ENCODE measurements at places on chromosomes 6 and 20. TPM values are rescaled to one million over a fixed set of nuclear protein-coding genes. Genes with fewer than 3 reads are reported as not detected.
A peak's percentile ranks its signal among the peaks of the same experiment; 100 is the strongest.

The TOX2 gene
- not detected for total RNA-seq

The RAB32 gene
- 9.0 TPM for total RNA-seq

The TGM3 gene
- total RNA-seq, result not detected

DNA sequence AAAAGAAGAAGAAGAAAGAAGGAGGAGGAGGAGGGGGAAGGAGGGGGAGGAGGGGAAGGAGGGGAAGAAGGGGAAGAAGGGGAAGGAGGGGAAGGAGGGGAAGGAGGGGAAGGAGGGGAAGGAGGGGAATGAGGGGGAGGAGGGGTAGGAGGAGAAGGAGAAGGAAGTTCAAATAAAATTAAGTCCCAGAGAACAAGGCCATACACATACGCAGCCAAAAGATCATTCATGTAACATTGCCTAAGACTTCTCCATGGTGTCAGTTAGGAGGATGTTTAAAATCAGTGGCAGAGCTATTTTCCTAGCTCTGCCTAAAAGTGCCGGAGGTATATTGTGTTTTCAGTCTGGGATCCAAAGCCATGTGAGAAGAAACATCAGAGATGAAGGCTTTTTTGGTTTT is 75.8 kb downstream of the PLCB4 start:
- no peak for DNase-seq
- no peaks in the 10 kb centered on the region for H3K27me3 ChIP-seq
- H3K27ac ChIP-seq, result no peak overlapping the region
- no peaks in the 10 kb centered on the region for H3K4me1 ChIP-seq

DNA sequence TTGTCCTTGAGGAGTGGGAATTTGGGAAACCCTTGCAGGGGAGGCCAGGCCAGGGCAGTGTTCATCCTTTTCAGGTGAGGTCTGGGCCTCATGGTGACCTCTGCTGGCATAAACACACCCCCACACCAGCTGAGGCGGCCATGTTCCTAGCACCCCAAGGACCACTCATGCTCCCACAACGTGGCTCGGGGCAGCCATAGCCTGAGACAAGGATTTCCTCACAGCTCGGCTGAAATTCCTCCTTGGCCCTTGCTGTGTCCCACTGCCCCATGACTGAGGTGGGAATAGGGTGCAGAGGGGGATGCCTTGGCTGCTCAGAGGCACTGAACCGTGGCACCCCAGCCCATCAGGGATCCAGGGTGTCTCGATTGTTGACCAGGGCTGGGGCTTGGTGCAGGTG is 27.3 kb upstream of the SPDEF start:
- no peaks in the 10 kb centered on the region for H3K27me3 ChIP-seq

DNA sequence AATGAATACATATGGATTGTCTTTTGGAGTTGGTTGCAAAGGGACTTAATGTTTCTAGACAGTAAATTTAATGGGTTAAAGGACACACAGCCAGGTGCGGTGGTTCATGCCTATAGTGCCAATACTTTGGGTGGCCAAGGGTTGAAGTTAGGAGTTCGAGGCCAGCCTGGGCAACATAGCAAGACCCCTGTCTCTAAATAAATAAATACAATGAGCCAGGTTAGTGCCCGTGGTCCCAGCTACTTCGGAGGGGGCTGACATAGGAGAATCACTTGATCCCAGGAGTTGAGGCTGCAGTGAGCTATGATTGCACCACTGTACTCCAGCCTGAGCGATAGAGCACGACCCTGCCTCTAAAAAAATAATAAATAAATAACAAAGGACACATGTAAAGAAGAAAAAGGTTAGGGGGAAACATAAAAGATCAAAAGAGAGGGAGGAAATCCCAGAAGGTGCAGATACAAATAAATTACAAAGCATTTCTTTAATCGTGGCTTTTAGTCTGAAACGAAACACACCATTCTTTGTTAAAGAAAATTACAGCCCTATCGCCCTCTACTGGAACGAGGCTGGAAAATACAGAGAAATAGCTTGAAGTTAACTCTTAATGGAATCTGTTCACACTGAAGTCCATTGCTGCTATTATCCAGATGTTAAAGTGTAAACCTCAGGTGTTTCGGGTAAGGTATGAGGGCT is 42.6 kb upstream of the SCML4 start:
- no peaks in the 10 kb centered on the region for H3K4me1 ChIP-seq
- H3K4me3 ChIP-seq, result no peak overlapping the region
- no peak overlapping the region for H3K27ac ChIP-seq
- no peaks in the 10 kb centered on the region for H3K36me3 ChIP-seq

DNA sequence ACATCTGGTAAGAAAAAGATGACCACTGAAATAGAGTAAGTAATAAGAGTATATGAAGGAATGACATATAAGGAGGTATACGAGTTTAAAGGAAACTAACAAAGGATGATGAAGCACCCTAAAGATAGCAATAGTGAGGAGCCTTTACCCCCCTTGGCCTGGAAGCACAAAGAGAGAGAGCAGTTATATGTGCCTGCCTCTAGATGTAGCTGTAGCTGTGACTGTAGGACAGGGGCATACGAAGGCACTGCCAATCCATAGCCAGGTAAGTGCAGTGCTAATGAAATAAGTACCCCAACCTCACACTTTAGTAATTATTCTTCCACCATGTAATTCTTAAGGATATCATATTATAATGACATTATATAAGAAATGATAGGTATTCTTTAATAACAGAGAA is 90.1 kb upstream of the FKBP1C start:
- no peak overlapping the region for H3K27ac ChIP-seq
- DNase-seq, result no peak
- no peaks in the 10 kb centered on the region for H3K27me3 ChIP-seq
- H3K36me3 ChIP-seq, result no peaks in the 10 kb centered on the region
- H3K4me3 ChIP-seq, result no peak overlapping the region

DNA sequence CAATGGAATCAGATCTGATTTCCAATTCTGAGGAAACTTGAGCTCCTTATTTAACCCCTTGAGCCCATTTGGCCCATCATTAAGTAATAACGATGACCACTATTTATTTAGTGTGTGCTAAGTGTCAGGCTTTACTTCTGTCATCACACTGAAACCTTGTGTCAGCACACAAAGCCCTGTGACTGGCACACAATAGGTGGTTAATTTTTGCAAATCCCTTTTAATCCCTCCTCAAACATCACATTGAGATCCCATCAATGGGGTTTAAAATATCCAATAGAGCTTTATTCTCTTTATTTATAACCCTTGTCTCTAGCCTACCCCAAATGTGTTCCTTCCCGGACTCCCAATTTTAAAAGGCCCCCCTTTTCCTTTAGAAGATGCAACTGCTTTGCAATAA is 656.8 kb upstream of the CHD6 start:
- H3K4me3 ChIP-seq, result no peak overlapping the region
- no peaks in the 10 kb centered on the region for H3K4me1 ChIP-seq
- no peak for DNase-seq
- no peaks in the 10 kb centered on the region for H3K27me3 ChIP-seq
- H3K27ac ChIP-seq, result no peak overlapping the region

GRCh38 chr6:98840385-98840784 is 6.0 kb downstream of the POU3F2 start:
- H3K36me3 ChIP-seq, result no peaks in the 10 kb centered on the region
- H3K27ac ChIP-seq, result no peak overlapping the region
- peaks cover 4% of the 10 kb centered on the region for H3K27me3 ChIP-seq
- no peak for DNase-seq
- H3K4me3 ChIP-seq, result no peak overlapping the region

DNA sequence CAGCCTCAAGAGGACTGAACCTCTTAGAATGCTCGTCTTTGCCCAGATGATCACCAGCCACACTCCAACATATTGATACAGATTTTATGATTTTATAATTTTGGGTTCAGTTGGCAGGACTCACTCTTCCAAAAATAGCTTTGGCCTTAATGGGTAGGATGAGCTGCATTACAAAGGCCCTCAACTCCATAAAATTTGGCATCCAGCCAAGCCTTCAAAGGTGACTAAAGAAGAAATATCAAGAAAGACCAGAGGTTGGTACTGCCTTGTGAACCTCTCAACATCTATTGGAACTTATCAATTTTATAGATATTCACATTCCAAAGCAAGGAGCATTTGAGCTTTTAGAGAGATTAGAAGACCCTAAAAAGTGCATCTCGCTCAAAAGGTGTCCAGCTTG is 48.4 kb upstream of the SNAP25 start:
- H3K36me3 ChIP-seq, result no peaks in the 10 kb centered on the region
- peaks cover 1% of the 10 kb centered on the region for H3K27me3 ChIP-seq
- H3K4me1 ChIP-seq, result 0 out of 2 replicates have a peak, but pooled peaks cover 3% of the 10 kb centered on the region
- H3K27ac ChIP-seq, result no peak overlapping the region
- H3K4me3 ChIP-seq, result no peak overlapping the region
- no peak for DNase-seq

- H3K4me1 ChIP-seq, result no peaks in the 10 kb centered on the region
- H3K27ac ChIP-seq, result no peak overlapping the region
- no peak for DNase-seq
- H3K36me3 ChIP-seq, result no peaks in the 10 kb centered on the region
- H3K27me3 ChIP-seq, result no peaks in the 10 kb centered on the region
Observed at GRCh38 chr20:53129563-53129962, 157.4 kb downstream of the TSHZ2 start.

GRCh38 chr20:25484911-25485511 is 77.5 kb downstream of the GINS1 start:
- no peak for DNase-seq
- H3K27ac ChIP-seq, result no peak overlapping the region
- H3K27me3 ChIP-seq, result no peaks in the 10 kb centered on the region
- H3K36me3 ChIP-seq, result no peaks in the 10 kb centered on the region
- H3K4me1 ChIP-seq, result no peaks in the 10 kb centered on the region

- peaks cover 8% of the 10 kb centered on the region for H3K4me1 ChIP-seq
- H3K27ac ChIP-seq, result no peak overlapping the region
- no peaks in the 10 kb centered on the region for H3K27me3 ChIP-seq
- H3K4me3 ChIP-seq, result no peak overlapping the region
- H3K36me3 ChIP-seq, result no peaks in the 10 kb centered on the region
Observed at GRCh38 chr6:23826572-23826971, 299.4 kb upstream of the NRSN1 start.

GRCh38 chr20:18166241-18166881 is 28.7 kb downstream of the KAT14 start:
- no peak for DNase-seq
- H3K27ac ChIP-seq, result no peak overlapping the region
- peaks cover 10% of the 10 kb centered on the region for H3K36me3 ChIP-seq
- no peak overlapping the region for H3K4me3 ChIP-seq
- 0 out of 2 replicates have a peak, but pooled peaks cover 4% of the 10 kb centered on the region for H3K4me1 ChIP-seq

DNA sequence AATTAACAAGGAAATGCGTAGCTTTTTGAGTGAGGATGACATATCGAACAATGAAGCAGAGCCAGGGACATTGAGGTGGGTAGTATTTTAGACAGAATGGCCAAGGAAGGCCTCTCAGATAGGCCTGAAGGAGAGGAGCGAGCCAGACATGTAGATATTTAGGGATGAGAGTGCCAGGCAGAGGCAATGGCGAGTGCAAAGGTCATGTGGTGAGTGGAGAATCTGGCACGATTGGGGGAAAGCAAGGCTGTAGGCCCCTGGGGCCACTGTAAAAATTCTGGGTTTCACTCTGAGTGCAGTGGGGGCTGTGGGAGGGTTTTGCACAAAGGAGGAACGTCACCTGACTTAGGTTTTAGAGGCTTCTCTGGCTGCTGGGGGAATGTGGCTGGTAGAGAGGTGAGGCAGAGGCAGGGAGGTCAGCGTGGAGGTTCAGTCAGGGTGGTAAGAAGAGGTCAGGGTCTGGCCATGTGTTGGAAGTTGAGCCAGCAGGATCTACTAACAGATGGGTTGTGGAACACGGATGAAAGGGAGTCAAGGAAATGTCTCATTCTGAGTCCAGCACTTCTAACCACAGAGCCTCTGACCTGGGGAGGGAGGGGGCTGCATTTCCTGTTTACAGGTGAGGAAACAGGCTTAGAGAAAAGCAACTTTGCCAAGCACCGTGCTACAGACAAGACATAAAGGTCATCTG is 11.3 kb downstream of the SIRPA start:
- no peak overlapping the region for H3K4me3 ChIP-seq
- no peak for DNase-seq
- H3K27ac ChIP-seq, result peak overlapping the region; percentile 55
- H3K27me3 ChIP-seq, result no peaks in the 10 kb centered on the region
- H3K36me3 ChIP-seq, result no peaks in the 10 kb centered on the region

- no peaks in the 10 kb centered on the region for H3K36me3 ChIP-seq
- DNase-seq, result no peak
- H3K4me1 ChIP-seq, result no peaks in the 10 kb centered on the region
- H3K27me3 ChIP-seq, result peaks cover 2% of the 10 kb centered on the region
- H3K4me3 ChIP-seq, result no peak overlapping the region
Observed at GRCh38 chr20:61776491-61777075, 289.1 kb downstream of the TAF4 start.

DNA sequence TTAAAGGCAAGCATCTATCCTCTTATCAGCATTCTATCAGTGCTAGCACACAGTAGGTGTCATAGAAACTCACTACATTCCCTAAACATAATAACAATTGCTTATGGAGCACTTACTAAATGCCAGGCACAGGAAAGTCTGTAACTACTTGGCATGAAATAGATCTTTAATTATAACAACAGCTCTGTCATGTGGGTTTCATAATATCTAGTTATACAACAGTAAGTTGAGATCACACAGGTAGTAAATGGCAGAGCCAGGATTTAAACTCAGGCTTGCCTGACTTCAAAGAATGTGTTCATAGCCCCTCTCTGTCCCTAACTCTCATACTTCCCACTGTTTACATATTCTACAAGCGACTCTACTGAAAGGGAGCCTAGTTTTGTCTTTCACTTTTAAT is 66.0 kb upstream of the ENPP5 start:
- no peaks in the 10 kb centered on the region for H3K27me3 ChIP-seq
- no peaks in the 10 kb centered on the region for H3K4me1 ChIP-seq

GRCh38 chr6:105492706-105493673 is 90.1 kb upstream of the PREP start:
- peaks cover 28% of the 10 kb centered on the region for H3K4me1 ChIP-seq
- no peaks in the 10 kb centered on the region for H3K36me3 ChIP-seq
- no peaks in the 10 kb centered on the region for H3K27me3 ChIP-seq
- H3K4me3 ChIP-seq, result no peak overlapping the region
- no peak overlapping the region for H3K27ac ChIP-seq
- DNase-seq, result no peak

GRCh38 chr6:122049341-122049740 is 350.1 kb upstream of the HSF2 start:
- H3K27ac ChIP-seq, result no peak overlapping the region
- DNase-seq, result no peak
- no peaks in the 10 kb centered on the region for H3K4me1 ChIP-seq
- no peaks in the 10 kb centered on the region for H3K27me3 ChIP-seq
- H3K4me3 ChIP-seq, result no peak overlapping the region
- H3K36me3 ChIP-seq, result no peaks in the 10 kb centered on the region

DNA sequence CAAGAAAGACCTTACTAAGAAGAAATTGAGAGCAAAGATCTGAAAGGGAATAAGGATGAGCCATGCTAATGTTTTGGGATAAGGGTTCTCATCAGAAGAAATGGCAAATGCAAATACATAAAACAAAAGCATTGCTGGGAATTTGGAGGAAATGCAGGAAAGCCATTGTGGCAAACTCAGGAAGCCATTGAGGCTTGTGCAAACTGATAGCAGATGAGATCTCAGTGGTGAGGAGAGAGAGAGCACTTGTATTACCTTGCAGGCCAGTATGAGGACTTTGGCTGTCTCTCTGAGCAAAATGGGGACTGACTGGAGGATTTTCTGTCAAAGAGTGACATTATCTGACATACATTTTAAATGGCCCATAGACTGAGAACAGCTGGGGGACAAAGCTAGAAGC is 103.0 kb downstream of the ADGRB3 start:
- H3K27ac ChIP-seq, result no peak overlapping the region
- no peak overlapping the region for H3K4me3 ChIP-seq
- H3K36me3 ChIP-seq, result no peaks in the 10 kb centered on the region
- no peak for DNase-seq
